ENCODE measurements at places on chromosomes 4 and X. TPM values are rescaled to one million over a fixed set of nuclear protein-coding genes. Genes with fewer than 3 reads are reported as not detected.

DNA sequence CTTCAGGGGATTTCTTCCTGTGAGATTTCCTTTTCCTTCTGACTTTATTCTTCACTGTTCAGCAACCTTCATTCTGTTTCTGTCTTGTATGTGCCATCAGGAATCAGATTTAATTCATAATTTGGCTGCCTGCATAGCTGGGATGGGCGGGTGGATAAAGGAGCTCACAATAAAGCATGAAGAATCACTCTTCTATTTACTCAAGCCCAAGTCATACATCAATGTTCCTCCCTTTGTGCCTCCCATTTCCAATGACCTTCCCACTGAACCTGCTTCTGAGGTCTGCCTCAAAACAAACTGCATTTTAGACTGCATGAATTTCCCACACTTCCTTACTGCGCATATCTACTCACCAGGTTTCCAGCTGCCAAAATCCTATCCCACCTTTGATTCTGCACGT lies 14.0 kb downstream of the PDGFC start:
- DNase-seq: no peak

DNA sequence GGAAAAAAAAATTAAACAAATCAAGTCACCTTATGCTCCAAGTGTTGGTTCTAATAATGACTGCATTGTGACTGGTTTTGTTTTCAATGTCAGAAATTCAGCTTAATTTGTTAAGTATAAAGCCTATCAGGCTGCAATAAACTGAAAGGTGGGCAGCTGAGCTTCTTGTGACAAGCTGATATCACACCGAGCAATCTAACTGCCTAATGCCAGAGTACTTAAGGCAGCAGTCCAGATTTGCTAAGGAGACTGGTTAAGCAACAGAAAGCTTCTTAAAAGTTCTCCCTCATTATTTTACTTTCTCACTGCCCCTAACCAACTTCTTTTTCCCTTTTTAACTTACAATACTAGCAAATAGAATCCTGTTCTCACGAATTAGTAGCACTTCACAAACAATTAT lies 201.0 kb downstream of the MAB21L2 start:
- no peak for DNase-seq

Gene CTAG1B
- total RNA-seq: not detected

Gene CACNA1F
- total RNA-seq: 0.19 TPM
